Cardiac fibroblast (primary cell): ENCODE measurements at places on chromosomes 4 and X.

- no peak for DNase-seq
Measured at GRCh38 chrX:105725228-105725627, 97.1 kb upstream of the NRK start.

- peak; percentile 74 for DNase-seq
Measured at GRCh38 chrX:42247241-42247640, 323.9 kb upstream of the CASK start.

DNA sequence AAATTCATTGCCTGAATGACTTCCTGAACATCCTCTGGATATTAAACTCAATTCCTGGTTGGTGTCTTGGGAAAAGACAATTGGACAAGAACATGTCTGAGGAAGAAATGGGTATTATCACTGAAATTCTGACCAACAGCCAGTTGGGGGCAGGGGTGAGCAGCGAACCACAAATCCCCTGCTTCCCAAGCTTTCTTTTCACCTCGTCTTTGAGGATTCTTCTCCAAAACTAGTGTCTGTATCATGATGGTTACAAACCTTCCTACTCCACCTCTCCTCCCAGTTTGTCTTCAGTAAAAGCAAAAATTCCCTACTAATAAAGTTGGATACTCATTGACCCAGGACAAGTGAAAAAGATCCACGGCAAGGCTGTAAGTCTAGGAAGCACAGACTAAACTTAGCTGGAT lies 48.3 kb upstream of the WDR1 start:
- peak; percentile 77 for DNase-seq

- DNase-seq = no peak
Measured at GRCh38 chr4:180634306-180634705, 1608.9 kb upstream of the TENM3 start.

- DNase-seq = no peak
Measured at GRCh38 chrX:153644356-153645125, 2.5 kb upstream of the DUSP9 start.

DNA sequence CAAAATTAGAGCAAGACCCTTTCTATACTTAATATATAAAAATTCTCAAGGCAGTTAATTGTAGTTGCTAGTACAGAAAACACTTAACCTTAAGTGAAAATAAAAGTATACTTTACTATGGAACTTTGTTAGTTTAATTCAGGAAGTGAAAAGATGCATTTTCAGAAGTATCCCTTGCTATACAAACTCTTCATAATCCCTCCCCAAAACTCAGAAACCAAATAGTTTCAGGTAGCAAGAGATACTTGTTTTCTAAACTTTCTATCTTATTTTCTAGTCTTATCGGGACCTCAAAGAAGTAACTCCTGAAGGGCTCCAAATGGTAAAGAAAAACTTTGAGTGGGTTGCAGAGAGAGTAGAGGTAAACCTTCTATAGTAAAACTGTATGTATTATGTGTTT lies 14.3 kb downstream of the PAICS start:
- no peak for DNase-seq

GRCh38 chr4:82893942-82894341 lies 3.0 kb upstream of the SEC31A start:
- no peak for DNase-seq

GRCh38 chrX:13845721-13846378 lies 29.0 kb upstream of the GPM6B start:
- peak; percentile 31 for DNase-seq

DNA sequence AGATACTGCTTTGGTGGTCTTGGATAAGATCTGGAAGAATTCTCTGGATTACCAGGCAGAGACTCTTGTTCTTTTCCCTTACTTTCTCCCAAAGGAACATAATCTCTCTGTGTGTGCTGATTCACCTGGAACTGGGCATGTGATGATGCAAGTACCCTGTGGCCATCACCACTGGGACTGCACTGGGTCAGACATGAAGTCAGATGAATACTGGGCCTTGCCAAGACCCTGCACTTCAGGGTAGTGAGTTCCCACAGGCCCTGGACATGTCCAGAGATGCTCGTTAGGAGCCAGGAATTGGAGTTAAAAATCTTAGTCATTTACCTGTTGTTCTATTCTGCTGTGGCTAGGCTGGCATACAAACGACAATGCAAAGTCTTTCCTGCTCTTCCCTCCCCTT lies 290.1 kb upstream of the BMP3 start:
- DNase-seq = no peak
